ENCODE measurements at places on chromosomes 2 and 18.

- DNase-seq: no peak
Measured at GRCh38 chr18:3721771-3722648, 272.0 kb downstream of the TGIF1 start.

DNA sequence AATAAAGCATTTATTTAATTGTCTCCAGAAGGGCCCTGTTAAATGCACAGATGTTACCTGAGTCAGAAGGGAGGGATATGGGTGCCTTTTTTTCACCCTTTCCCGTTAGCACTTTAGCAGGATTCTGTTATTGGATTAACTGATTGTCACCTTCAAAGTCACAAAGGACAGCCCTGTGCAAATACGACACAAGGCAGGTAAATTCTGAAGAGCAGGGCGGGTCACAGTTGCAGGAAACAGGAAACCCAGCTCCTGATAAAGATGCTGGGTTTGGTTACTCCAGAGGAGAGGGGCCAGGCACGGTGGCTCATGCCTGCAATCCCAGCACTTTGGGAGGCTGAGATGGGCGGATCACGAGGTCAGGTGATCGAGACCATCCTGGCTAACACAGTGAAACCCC is 11.4 kb upstream of the PKDCC start:
- DNase-seq: no peak

DNA sequence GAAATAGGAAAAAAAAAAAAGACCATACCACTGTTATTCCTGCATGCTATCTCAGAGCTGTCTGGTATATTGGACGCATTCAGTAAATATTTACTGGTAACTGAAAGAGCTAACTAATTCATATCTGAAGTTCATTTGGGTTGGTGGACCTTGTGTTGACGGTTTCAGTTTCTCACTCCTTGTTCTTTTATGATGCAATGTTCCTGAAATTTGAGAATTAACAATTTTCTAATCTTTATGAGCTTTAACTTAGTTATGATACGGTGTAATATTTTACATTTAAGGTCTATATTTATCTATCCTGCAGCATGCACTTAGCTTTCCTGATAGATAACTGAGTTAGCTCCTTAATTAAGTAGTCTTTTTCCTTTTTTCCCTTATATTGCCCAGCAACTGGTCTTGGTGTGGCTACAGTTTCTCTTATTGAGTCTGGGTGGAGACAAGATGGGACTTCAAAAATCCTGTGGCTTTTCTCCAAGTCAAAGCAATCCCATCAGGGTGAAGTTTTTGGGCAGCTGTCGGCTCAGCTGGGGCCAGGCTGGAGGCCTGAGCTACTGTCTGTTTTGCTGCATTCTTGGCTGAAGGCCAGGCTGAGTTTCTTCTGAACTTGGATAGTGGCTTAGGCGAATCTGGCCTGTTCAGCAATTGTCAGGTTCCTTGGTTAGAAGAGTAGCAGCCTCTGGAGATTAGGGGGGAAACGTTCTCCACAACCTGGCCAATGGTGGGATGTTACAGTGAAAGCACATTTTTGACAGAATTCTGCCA is 78.4 kb upstream of the MEX3C start:
- DNase-seq: no peak

GRCh38 chr2:237411683-237412423 is 2.1 kb downstream of the COL6A3 start:
- no peak for DNase-seq

DNA sequence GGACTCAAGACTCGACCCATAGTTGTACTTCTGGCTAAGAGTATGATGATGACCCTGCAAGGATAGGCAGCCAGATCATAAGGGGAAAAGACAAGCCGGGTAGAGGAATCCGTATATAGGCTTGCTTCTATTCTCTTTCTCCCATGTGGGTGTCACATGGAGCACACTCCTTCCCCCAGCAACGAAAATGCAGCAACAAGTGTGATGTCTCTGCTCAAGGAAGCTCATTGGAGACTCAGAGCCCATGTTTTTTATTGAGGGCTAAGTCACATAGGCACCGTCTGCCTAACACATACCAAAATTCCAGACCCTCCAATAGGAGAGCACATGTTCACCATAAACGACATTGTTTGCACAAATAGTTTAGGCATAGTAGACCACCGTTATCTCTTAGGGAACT is 6.3 kb downstream of the ZNF2 start:
- no peak for DNase-seq

- no peak for DNase-seq
Measured at GRCh38 chr2:67486041-67486796, 89.1 kb downstream of the ETAA1 start.

- no peak for DNase-seq
Measured at GRCh38 chr2:97957432-97958183, 38.1 kb downstream of the TMEM131 start.

GRCh38 chr18:48732767-48733424 is 194.1 kb downstream of the CTIF start:
- no peak for DNase-seq

- DNase-seq: no peak
Measured at GRCh38 chr18:24180048-24180447, 41.2 kb downstream of the CABYR start.

DNA sequence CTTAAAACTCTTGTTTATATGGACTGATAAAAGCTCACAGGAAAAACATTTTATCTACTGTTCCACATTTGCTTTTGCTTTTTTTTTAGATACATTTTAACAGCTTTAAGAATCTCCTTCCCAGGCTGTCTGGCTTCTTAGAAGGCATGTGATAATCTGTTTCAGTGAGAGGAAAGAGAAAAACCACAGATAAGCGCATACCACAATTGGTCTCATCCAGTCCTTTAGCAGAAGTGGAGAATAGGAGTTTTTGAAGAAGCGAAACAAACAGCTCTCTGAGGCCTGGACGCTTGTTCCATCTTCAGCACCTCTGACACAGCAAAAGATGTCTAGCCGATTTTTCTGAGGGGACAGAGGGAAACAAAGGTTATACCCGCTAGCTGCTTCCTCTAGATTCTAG is 37.6 kb downstream of the RMC1 start:
- DNase-seq: no peak

- DNase-seq: no peak
Measured at GRCh38 chr2:222842491-222843174, 18.2 kb upstream of the ACSL3 start.

- no peak for DNase-seq
Measured at GRCh38 chr18:7521226-7521856, 45.8 kb upstream of the PTPRM start.

- DNase-seq: no peak
Measured at GRCh38 chr18:6401687-6402086, 13.0 kb downstream of the L3MBTL4 start.

- DNase-seq: peak; percentile 76
Measured at GRCh38 chr18:3450012-3450798, at the start of gene TGIF1. Gene TGIF1 (plus strand): TSS chr18:3450172. CDS start chr18:3450490, 318 bp downstream.

DNA sequence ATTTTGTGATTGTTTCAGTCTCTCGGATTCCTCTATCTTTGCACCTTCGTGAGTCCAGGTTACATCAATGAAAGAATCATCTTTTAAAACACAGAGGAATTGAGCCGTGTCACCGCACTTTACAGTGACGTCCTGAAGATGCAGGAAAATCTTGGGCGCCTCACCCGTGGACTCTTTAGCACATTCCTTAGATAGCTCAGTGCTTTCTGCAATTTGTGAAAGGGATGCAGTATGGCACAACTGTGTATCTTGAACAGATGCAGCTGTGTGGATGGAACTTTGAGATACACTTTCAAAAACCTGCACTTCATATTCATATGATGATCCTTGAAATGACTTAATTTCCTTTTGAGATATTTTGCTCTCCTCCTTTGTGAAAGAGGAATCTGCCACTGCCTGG is 50.9 kb downstream of the TTN start:
- no peak for DNase-seq

GRCh38 chr2:58900246-58901027 is 659.3 kb upstream of the FANCL start:
- no peak for DNase-seq

DNA sequence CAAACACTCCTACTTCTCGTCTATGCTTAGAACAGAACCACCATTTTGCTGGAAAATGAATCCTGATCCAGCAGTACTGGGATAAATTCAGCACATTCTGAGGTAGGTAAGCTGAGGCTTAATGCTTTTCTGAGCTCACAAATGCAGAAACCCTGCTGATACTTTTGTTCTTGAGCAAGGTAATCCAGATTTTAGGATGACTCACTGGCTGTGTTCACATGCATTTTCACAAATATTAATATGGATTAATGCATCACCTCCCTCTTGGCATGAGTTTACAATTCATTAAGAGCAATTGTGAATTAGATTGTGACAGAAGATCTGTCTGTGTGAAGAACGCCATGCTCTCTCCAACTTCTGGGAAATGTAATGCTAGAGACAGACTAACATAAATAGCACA is 42.2 kb downstream of the RAD51AP2 start:
- no peak for DNase-seq

- no peak for DNase-seq
Measured at GRCh38 chr2:226885769-226886435, 50.0 kb downstream of the RHBDD1 start.

- no peak for DNase-seq
Measured at GRCh38 chr2:120396013-120396860, 50.3 kb downstream of the INHBB start.
